ENCODE measurements at places on chromosomes 2 and 18.

GRCh38 chr2:238893349-238894000 lies 45.6 kb downstream of the TWIST2 start:
- no peak for DNase-seq

GRCh38 chr2:45957533-45958227 lies 306.2 kb downstream of the PRKCE start:
- no peak for DNase-seq

- DNase-seq = no peak
These were observed 78.4 kb upstream of the UBXN4 start for GRCh38 chr2:135663148-135663700.

- peak; percentile 38 for DNase-seq
These were observed 47.7 kb downstream of the MAPRE2 start for GRCh38 chr18:35088921-35089320.

DNA sequence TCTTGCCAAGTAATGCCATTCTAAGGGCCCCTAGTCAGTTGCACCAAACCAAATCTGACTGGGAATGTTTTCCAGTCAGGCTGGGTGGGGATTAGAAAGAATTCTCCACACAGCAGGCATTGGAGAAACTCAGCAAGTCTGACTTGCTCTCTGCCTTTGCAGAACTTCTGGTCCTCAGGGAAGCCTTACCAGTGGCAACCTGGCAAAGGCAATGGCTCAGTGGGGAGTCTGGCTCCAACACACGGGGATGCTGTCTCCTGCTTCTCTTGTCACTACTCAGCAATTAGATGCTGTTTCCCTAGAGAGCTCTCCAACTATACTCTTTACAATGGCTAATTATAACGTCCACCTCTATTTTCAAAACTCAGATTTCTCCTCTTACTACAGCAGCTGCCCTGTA lies 810.7 kb downstream of the LRRTM4 start:
- DNase-seq = no peak

DNA sequence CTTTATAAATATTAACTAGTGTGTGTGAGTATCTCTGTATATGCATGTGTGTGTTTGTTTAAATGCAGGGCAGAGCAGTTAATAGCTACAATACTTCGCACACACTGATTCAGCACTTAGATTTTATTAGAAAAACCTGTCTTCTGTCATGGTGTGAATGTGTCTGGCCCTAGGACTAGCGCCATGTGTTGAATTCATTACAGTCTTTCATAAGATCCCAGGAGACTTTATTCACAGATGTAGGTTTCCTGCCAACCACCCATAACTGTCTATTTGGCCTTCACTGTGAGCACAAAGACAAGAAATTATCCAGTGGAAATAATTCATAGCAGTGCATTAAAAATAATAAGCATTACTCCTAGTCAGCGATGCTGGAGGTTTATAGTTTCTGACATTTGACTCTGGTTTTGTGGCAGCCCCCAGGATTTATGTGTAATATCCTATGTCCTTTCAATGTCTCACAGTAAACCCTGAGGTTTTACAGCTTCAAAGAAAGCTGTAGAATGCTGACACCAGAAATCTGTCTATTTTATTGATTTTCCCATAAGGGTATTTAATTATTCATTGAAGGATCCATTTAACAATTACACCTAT lies 93.9 kb downstream of the ZNF804A start:
- DNase-seq = no peak

GRCh38 chr18:35311496-35311895 lies 21.5 kb upstream of the ZSCAN30 start:
- DNase-seq = no peak

All from amniotic stem cell (primary cell).